ENCODE measurements at places on chromosomes 3 and 15.
A peak's percentile ranks its signal among the peaks of the same experiment; 100 is the strongest.

DNA sequence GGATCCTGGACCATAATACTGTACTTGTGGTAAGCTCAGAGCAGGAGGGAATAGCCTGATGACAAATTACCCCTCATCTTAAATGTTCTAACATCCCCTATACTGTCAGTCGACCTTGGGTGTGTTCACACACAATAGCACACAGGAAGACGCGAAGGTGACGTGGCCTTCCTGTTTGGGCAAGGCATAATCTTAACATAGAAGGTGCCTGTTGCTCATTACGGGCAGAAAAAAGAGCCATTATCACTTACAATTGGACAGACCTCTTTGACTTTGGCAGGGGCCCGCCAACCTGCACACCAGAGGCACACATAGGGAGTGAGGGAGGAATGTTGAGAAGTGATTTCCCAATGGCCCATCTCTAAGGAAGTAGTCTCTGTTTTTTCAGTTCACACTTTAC is 144.2 kb downstream of the ANO10 start:
- peak; percentile 54 for DNase-seq

DNA sequence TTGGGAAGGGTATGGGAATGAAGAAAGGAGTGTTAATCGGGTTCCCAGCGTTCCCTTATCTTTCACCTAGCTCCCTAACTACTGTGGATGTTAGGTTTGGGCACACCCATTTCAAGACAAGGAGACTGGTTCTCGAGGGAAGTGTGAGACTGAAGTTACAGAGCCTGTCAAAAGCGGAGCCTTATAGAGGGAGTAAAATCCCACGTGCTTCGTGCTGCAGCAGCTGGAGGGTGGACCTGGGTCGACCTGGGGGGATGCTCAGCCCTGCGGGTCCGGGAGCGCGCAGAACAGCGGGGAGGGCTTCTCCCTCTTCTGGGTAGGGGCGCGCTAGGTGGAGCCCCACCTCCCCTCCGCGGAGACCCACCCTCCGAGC is 314 bp upstream of the TMED3 start:
- DNase-seq = no peak

DNA sequence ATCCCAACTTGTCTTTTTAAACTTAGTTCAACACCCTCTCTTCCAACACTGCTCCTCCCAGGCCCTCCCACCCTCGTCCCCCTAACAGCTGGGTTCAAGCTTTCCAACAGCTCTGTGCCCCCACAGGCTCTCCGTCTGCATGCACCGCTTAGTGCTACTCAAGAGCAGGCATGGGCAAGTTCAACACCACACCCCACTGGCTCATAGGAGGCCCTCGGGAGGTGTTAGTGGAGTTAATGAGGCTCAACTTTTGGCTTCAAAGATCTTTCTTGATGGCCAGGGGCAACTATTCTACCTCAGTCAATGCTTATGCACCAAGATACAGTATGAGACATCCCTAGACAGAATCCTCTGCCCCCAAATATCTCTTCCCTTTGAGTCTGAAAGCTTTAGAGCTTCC is 114.4 kb downstream of the ANP32A start:
- no peak for DNase-seq

DNA sequence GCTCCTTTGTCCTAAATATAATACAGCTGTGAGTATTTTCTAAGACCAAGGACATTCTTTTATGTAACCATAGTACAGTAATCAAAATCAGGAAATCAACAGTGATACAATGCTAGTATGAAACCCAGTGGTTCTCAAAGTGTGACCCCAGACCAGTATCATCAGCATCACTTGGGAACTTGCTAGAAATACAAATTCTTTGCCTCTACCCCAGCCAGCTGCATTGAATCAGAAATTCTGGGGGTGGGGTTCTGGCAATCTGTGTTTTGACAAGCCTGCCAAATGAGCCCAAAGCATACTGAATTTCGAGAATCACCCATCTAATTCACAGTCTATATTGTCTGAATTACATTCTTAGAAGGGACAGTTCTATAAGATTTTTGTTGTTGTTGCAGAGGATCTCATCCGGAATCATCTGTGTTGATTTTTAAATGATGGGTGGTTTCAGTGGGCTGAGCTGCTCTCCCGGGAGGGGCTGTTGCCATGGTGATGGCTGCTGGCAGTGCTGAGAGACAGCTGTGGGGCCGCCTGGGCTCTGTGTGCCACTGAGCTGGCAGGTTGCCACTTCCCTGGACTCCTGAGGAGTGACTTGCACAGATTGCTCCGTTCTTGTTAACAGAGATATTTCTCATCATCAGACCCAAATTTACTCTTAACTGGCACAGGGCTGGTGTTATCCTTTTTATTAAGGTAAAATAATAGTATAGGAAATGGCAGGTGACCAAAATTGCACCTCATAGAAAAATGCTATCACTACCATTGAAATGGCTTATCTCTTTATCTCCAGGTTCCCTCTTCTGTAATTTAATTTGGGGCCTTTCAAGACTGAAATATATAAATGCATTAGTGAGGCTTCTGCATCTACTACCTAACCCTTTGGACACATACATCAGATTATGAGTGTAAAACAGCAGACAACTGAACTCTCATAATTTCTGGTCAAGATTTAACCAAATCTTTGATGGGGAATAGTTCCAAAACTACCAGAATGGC is 56.5 kb downstream of the NEK11 start:
- no peak for DNase-seq

DNA sequence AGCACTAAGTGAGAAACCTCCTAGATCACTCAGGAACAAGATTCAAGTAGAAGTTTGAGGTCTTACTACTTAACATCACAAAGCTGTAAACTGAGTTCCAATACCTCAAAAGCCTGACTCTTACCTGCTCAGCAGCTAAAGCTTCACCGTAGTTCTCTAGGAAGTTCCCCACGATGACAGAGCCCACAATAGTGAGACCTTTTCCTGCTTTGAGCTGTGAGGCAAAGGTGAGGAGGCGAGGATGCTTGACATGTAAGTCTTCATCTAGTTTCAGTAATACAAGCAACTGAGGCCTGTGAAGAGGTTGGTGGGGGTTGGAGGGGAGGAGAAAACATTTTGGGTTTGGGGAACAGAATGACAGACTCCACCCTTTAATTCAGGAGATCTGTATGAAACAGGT is 15.7 kb downstream of the EMC4 start:
- DNase-seq = peak; percentile 49

DNA sequence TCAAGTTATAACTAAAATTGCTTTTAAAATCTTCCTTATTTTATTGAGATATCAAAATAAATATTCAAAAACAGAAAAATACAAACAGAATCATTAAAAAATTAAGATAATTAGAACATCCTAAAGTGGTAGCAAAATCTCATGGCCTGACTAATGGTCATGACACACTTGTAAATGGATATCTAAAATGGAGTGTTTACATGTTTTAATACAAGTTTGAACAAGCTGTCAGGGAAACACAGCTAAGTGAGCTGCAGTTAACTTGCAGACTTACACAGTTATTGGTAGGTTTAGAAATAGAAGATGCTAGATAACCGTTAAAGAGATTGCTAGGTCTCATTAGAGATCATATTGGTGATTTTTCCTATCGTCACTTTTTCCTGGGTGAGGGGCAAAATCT is 242.3 kb downstream of the LPP start:
- no peak for DNase-seq

DNA sequence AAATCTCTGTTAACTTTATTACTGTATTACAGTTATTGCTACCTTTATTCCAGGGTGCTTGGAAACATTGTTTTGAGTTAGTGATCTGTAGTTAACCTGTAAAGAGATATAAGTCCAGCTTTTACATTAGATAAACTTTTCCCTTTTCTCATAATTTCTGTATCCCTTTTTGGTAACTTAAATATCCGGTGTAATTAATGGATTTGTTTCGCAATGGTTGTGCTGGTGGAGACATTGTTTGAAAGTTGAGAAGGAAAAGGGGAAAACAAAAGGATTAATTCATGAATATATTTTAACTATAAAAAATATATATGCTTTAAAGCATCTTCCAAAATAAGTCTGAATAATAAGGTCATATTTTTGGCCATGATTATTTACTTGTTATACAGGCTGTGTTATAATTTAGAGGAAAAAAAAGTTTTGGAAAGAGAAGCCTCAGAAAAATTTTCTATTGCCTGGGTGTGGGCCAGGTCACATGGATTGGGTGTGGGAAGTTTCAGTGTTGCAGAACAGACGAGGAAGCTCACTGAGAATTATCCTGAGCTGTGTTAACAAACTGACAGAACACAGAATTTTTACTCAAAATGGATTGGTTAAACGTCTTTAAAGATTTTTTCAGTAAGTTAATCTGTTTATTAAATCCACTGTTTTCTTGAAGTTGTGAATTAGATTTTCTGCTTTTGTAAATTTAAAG is 27.7 kb upstream of the IL20RB start:
- no peak for DNase-seq

- DNase-seq = no peak
Observed at GRCh38 chr3:152362086-152362485, 93.4 kb downstream of the MBNL1 start.

DNA sequence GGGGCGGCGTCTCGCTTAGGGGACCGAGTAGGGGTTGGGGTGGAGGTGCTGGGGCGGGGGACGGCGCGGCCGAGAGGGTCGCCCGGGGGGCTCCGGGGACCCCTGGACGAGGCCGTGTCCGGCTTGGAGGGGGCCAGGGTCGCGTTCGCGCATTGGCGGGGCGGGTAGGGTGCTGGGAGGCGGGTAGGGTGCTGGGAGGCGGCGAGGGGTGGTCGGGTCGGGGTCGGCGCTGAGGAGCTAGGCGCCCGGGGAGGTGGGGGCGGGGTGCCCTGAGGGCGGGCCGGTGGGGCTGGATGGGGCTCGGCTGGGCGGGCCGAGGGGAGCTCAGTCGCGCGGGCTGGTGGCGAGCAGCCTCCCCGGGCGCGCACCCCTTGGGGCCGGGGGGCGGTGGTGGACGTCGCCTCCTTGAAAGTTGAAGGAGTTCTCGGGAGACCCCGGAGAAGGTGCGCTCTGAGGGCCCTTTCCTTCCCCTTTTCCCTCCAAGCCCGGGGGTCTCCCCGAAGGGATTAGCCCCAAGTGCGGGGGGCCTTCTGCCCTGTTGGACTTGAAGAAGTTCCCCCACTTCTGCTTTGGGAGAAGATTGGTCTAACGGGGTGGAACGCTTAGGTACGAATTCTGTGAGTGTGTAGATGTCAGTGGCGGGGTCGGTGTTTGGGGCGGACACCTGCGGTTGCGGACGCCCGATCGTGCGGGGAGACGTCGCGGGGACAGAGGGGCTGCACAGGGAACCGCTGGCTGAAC is 543 bp downstream of the MEF2A start:
- peak; percentile 35 for DNase-seq

DNA sequence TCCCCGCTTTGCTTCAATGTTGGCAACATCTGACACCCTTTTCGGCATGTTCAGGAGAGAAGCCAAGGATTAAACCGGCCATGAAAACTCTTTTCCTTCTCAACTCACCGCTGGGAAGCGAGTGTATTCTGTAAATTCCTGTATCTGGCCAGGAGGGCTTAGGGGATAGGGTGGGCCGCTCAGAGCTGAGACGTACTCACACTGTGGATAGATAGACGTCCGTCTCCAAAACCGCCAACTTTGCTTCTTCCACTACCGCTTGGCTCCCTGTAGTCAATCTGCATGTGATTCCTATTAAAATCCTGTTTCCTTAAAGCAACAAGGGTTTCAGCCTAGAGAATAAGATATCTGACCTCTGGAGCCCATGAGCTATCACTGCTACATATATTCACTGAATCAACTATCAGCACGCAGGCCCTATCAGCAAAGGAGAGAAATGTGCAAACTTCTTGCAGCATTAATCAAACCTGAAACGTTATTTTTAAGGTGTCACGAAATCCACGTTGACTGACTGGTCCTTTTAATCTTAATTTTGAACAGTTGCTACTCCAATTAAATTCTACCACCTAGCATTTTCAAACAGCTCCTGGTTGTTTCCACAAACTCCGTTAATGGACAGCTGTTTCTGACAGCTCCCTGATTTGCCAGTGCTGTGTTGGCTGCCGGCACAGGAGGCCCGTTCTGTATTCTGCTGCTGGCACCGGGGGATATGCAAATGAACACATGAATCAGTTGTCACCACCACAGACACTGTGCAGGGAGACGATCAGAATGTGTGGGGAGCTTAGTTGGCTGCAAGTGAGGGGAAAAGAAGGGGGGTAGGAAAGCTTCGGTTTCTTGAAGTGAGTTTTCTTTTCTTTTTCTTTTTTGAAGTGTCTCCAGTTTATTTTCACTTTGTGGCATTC is 438.9 kb upstream of the ARRDC4 start:
- DNase-seq = no peak

- no peak for DNase-seq
Observed at GRCh38 chr3:87359826-87360225, 83.4 kb upstream of the POU1F1 start.

GRCh38 chr15:70435369-70435768 is 328.0 kb downstream of the UACA start:
- no peak for DNase-seq

- no peak for DNase-seq
Observed at GRCh38 chr3:10287936-10288574, 4.7 kb downstream of the GHRL start.

DNA sequence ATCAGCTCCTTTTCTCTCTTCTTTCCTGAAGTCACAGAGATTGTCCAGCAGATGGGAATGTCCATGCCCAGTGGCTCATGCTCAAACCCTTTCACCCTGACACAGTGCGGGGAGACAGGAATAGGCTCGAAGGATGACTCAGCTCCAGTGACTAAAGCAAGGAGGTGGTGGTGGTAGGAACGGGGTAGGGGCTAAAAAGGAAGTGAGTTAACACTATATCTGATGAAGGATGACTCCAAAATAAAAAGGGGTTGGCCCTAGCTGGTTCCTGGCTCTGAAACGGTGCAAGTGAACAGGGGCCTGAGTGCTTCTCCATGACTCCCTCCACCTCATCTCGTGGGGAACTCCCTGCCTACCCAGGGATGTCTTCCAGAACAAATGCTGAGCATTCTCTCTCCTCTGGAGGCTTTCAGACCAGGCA is 167.4 kb upstream of the LPP start:
- DNase-seq = peak; percentile 65

GRCh38 chr3:172174513-172175253 is 135.3 kb downstream of the FNDC3B start:
- DNase-seq = no peak

DNA sequence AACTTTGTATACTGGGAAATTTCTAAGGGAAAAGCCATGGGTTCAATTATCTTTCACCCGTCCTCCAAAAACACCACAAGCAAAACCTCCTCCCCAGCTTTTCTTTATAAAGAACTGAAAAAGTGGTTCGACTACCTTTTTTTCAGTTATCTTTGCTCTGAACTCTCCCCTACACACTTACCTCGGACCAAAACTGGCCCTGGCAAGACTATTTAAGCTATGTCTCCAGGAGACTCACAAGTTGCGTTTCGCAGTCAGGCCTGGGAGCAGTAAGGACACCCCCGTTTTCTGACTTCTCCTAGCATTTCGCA is 645 bp downstream of the COPS2 start:
- no peak for DNase-seq

GRCh38 chr3:20760981-20761380 is 575.0 kb upstream of the SGO1 start:
- DNase-seq = no peak

- no peak for DNase-seq
Observed at GRCh38 chr3:139243710-139244109, 100.1 kb upstream of the MRPS22 start.
